Neural crest cell (in vitro differentiated cells): ENCODE measurements at places on chromosomes 11 and 22.

DNA sequence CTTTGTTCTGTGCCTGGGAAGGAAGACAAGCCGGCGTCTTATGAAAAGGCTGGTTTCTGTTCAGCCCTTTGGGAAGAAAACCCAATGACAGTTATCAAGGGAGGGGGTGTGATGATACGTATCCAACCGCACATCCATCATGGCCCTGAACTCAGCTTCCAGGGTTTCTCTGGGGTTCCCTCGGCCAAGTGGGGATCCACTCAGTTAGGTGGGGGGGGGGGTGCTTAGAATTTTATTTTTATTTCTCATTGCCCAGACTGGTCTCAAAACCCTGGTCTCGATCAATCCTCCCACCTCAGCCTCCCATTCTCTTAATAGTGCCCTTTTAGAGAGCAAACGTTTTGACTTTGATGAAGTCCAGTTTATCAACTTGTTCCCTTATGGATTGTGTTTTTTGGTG, 25.7 kb downstream of the KCNQ1 start:
- DNase-seq = no peak

GRCh38 chr22:38890377-38890776, 18.4 kb upstream of the CBX6 start:
- no peak for DNase-seq

- DNase-seq = no peak
These were observed 1150.5 kb downstream of the BRD1 start for GRCh38 chr22:48677168-48677520.

- DNase-seq = no peak
These were observed 99.4 kb downstream of the TEAD1 start for GRCh38 chr11:12773591-12773990.

DNA sequence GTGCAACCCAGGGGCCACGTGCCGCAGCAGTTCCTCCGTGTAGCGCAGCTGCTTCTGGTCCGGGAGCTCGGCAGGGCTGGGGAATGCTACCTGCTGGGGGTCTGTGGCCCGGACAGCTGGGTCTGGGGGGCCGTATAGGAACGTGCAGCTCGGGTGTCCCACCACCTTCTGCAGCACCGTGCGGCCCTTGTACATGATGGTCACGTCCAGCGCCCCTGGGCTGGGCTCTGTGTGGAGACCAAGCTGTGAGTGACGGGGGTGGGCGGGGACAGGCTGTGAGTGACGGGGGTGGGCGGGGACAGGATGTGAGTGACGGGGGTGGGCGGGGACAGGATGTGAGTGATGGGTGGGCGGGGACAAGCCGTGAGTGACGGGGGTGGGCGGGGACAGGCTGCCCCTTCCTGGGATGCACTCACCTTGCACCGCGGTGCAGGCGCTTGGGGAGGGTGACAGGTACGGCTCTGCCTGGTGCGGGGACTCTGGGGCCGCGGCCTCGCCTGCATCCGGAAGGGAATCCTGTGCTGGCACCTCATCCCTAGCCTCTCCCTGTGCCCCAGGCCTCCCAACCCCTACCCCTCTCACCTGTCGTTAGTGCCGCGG, 2.3 kb downstream of the IRF7 start:
- peak; percentile 57 for DNase-seq

DNA sequence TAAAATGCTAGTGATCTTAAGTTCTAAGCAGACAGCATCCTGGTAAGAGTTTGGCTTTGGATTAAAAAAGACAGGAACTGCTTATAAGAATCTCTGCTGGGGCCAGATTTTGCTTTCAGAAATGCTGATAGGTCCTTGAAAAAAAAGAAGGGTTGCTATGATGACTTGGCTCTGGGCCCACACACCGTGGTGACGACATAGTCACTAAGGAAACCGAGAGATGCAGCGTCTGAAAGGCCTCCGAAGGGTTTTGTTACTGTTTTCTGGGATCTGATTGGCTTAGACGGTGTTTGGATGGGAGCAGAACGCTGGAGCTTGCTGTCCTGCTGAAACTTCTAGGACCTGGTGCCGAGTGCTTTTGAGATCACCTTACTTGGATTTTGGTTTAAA, 8.4 kb downstream of the FAM118A start:
- no peak for DNase-seq

GRCh38 chr22:50739279-50739691, 1.3 kb downstream of the ACR start:
- DNase-seq = no peak

GRCh38 chr11:74726547-74727182, 4.6 kb downstream of the CHRDL2 start:
- DNase-seq = peak; percentile 68

DNA sequence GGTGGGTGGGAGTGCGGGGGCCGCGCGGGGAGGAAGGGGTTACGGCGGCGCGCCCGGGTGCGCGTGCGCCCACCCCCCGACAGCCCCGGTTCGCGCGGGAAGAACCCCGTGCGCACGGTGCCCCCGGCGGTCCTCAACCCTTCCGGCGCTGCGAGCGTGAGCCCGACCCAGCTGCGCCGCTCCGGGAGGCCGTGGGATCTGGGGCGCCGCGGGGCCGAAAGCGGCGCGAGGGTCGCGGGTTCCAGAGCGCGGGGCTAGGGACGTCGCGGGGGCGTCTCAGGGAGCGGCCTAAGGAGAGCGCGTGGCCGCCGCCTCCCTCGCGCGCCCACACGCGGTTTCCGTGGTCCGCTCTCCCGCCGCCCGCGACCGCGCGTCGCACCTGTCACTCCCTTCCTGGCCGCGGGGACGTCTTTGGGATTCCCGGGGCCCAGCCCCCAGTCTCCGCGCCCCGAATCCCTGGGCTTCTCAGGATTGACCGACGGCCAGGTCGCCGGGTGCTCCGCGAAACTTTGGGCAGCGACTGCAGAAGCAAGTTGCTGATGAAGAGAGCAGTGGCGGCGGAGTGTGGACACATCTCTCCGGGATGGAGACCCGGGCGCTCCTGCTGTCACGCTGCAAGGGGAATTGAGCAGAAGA, 582 bp downstream of the SREBF2 start:
- DNase-seq = peak; percentile 14

- DNase-seq = no peak
These were observed 9.8 kb downstream of the HYOU1 start for GRCh38 chr11:119047205-119047604.
